ENCODE measurements at places on chromosomes 7 and 10. TPM values are rescaled to one million over a fixed set of nuclear protein-coding genes. Genes with fewer than 3 reads are reported as not detected.

CCDC186 gene
- 18.2 TPM for total RNA-seq

THSD7A gene
- 2.0 TPM for total RNA-seq

VIM gene
- total RNA-seq: 2,178 TPM

LRMDA gene
- 0.19 TPM for total RNA-seq

VGF gene
- total RNA-seq: 0.24 TPM

IFIT2 gene
- total RNA-seq: 8.8 TPM

RSBN1L gene
- total RNA-seq: 14.2 TPM

GRCh38 chr10:15084502-15084922 lies 4.1 kb downstream of the ACBD7 start:
- DNase-seq: no peak

GRCh38 chr7:138001529-138002095 lies at the start of gene CREB3L2:
Gene CREB3L2 (minus strand): TSS chr7:138002086. CDS start chr7:138001705, 381 bp downstream.
- peak; percentile 88 for DNase-seq

- DNase-seq: no peak
Measured at GRCh38 chr10:52652431-52653262, 119.9 kb downstream of the MBL2 start.

DNA sequence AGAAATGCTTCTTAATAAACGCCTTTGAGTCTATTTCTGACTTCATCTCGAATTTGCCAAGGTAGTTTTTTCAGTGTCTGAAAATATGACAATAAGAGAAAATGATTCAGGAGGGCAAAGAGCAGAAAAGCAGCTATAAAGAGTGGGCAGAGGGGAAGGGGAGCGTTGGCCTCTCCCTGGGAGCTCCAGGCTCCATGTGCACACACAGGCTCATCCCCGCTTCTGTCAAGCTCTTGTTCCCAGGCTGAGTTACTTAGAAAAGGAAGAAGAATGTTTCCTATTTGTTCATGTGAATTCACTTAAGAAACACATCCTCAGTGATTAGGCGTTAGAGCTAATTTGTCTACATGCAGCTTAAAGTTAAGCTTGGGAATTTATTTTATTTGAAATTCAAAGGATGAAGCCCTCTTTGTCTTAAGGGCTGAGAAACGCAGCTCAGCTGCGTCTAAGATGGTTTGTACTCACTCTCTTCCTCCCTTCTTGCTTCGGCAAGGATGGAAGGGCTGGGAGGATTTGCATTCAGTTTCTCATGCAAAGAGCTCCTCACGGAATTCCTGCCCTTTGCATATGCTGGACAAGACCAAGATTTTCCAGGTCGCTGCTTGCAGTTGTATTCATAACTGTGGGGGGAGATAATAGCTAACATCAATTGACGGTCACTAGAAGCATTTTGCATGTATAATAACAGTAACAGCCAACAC lies 29.0 kb upstream of the ATXN7L1 start:
- no peak for DNase-seq
